ENCODE measurements at places on chromosomes 3 and 15. TPM values are rescaled to one million over a fixed set of nuclear protein-coding genes. Genes with fewer than 3 reads are reported as not detected.

Gene STRIT1
- not detected for total RNA-seq

Gene NR1I2
- total RNA-seq: 0.82 TPM

Gene SYNPR
- total RNA-seq: not detected

Gene EXD1
- 0.32 TPM for total RNA-seq

Gene SAXO2
- total RNA-seq: 0.64 TPM

Gene SLC2A2
- total RNA-seq: not detected

Gene CLDN18
- not detected for total RNA-seq

Gene CPNE9
- 0.11 TPM for total RNA-seq

Gene CLSTN2
- not detected for total RNA-seq

Gene XCR1
- not detected for total RNA-seq

Gene CNTN3
- not detected for total RNA-seq

GRCh38 chr15:101145362-101145761, 106.5 kb downstream of the CHSY1 start:
- DNase-seq: no peak

GRCh38 chr3:12278566-12278965, 10.3 kb upstream of the PPARG start:
- no peak for DNase-seq

GRCh38 chr15:50210462-50211157, 28.6 kb downstream of the SLC27A2 start:
- no peak for DNase-seq

DNA sequence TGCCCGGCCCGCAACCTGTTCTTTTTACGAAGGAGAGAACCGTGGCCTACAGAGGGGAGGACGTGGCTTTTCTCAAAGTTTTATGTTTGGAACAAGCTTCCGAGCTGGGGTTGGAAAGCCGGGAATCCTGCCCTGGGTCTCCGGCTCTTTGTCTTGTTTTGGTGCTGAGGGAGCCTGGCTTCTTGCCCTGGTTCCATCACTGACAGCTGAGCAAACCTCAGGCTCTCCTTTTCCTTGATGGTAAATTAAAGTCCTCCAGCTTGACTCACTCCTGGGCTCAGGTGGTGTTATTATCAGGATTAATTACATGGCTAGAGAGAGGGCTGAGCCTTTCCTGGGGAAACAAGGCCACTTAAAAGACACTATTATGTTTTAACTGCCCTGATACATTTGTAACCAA, 289.5 kb upstream of the RGMA start:
- DNase-seq: no peak

- DNase-seq: no peak
Measured at GRCh38 chr15:74802862-74803447, 9.7 kb upstream of the LMAN1L start.

- no peak for DNase-seq
Measured at GRCh38 chr3:72439321-72440183, 408.7 kb downstream of the SHQ1 start.

- DNase-seq: no peak
Measured at GRCh38 chr3:37645517-37646380, 215.9 kb upstream of the CTDSPL start.

DNA sequence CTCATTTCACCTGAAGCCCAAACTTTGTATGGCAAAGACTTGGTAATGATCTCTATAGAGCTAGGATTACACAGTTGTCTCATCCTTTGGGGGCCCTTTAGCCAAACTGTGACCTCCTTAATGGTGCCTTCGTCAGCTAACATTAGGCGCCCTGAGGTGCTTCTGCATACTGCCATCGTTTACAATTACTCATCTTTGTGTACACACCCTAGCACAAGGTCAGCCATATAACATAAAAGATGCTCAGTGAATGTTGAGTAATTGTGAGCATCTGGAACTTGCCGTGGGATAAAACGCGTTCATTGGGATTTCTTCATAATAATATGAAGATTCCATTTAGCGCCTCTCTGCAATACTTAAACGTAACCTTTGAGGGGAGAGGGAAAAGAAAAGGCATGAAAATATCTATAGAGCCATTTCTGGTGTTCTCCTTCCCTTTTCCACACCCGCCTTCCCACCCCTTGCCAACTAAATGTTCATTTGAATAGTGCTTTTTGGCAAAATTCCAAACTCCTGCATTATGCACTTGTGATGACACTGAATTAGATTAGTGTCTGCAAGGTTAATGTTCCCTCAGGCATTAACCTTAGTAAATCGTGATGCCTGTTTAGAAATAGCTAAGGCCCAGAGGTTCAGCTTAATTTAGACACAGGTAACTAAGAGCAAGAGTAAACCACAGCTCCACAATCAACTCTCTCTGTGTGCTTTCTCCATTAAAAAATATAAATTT, 990 bp upstream of the ZNF148 start:
- DNase-seq: no peak

GRCh38 chr15:78170848-78171773, 21.9 kb downstream of the IDH3A start:
- DNase-seq: no peak

- no peak for DNase-seq
Measured at GRCh38 chr3:37093481-37093880, 80.9 kb downstream of the LRRFIP2 start.

DNA sequence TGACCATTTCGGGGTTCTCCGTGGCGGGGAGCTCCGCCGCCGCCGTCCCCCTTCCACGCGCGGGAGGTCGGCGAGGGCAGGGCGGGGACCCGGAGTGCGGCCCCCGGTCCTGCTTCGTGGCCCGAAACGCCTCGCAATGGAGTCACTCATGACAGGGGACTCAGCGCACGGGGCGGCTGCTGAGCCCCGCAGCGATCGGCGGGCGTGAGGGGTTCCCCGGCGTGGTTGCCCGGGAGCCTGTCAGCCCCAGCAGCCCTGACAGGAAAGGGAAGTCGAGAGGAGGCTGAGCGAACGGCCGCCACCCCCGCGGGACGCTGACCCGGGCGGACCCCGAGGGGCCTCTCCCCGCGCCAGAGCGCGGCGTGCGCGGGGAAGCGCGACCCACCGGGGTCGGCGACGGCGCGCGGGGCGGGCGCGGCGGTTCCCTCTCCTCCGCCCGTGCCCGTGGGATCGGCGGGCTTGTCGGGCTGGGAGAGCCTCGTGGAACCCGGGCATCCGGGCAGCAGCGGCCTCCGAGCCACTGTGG, 564 bp upstream of the PIGZ start:
- peak; percentile 73 for DNase-seq

GRCh38 chr3:150238995-150239619, 169.0 kb upstream of the TSC22D2 start:
- DNase-seq: no peak

DNA sequence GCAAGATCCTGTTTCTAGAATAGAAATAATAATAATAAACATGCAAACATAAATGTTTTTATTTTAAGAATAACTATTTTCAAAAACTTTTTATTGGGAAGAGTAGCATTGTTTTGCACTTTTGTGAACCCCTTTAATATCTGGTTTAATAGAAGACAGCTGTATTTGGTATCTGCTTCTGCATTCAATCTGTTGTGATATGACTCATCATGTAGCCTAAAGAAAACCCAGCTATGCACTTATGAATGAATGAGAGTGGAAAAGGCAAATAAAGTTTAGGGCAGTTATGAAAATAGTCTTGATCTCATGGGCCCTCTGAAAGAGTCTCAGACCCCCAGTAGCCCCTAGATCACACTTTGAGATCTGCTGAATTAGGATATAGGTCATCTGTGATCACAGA, 100.4 kb upstream of the PPP2R3A start:
- DNase-seq: no peak

GRCh38 chr15:78233496-78233895, 869 bp downstream of the ACSBG1 start:
- DNase-seq: no peak

GRCh38 chr15:96087180-96087884, 243.2 kb upstream of the NR2F2 start:
- DNase-seq: no peak

DNA sequence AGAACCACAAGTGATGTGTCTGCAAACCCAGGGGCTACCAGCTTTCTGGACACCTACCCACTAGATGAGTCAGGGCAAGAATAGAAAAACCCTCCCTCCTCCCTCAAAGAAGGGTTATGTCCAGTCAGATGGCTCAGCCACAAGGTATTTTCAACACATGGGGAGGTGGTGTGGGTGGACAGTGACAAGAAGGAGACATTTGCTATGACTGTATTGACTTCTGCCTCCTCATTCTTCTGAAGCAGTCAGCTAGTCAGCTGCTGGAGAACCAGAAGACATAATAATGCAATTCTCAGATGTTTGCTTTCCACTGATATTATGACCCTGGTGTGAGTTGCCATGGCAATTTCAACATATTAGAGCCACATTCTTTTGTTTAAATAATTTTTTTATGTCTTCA, 66.7 kb upstream of the GOLGA8B start:
- DNase-seq: no peak

GRCh38 chr15:82970696-82971095, 15.3 kb upstream of the RAMAC start:
- DNase-seq: no peak

DNA sequence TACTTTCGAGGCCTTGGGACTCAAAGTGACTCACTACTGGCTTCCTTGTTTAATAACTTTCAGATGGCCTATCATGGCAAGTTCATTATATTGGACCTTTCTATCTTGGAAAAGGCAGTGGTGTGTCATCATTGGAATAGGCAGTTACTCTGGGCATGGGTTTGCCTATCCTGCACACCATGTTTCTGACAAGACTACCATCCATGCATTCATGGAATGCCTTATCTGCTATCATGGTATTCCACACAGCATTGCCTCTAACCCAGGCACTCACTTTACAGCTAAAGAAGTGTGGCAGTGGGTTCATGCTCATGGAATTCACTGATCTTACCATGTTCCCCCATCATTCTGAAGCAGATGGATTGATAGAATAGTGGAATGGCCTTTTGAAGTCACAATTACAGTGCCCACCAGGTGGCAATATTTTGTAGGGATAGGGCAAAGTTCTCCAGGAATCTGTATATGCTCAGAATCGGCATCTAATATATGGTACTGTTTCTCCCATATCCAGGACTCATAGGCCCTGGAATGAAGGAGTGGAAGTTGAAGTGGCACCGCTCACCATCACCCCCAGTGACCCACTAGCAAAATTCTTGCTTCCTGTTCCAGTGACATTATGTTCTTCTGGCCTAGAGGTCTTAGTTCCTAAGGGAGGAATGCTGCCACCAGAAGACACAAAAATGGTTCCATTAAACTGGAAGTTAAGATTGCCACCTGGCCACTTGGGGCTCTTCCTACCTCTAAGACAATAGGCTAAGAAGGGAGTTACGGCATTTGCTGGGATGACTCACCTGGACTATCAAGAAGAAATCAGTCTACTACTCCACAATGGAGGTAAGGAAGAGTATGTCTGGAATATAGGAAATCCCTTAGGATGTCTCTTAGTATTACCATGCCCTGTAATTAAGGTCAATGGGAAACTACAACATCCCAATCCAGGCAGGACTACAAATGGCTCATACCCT, 1161.4 kb downstream of the SI start:
- DNase-seq: no peak

- no peak for DNase-seq
Measured at GRCh38 chr15:74242441-74243185, 6.5 kb downstream of the CCDC33 start.

DNA sequence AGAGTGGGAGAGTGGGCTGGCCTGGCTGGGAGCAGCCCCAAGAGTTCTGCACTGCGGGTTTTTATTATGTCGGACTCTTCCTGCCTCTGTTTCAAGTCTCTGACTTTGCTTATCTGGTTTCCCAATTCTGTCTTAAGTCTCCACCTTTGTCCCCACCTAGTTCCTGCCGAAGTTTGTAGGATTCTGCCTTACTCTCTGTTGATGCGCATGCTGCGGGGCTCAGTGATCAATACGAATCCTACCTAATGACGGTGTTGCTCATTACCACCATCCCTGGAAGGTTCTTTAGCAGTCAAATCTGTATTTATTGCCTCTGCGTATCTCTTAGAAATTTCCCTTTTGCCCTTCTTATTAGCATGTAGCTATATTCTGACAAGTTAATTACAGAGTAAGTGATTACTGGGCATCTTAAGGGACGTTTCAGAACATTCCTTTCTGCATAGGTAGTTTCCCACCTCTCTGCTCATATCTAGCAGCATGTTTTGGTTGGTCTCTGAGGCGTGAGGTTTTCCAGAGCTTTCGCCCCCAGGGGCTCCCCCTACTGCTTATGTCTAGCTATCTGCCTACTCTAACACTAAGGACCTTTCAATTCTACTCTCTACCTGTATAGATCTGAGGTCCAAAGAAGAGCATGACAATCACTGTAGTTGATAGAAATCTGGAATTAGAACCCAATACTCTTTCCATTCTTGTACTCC, 236.0 kb upstream of the EIF1B start:
- DNase-seq: no peak

- DNase-seq: no peak
Measured at GRCh38 chr3:89260721-89261120, 153.3 kb downstream of the EPHA3 start.

GRCh38 chr3:9422712-9423424, 25.5 kb downstream of the SETD5 start:
- no peak for DNase-seq

All from activated naive CD4-positive, alpha-beta T cell treated with anti-CD3 and anti-CD28 coated beads, Interleukin-2, amount 50 U/mL, for 72 hours (primary cell).